ENCODE measurements at places on chromosomes 6 and 20. TPM values are rescaled to one million over a fixed set of nuclear protein-coding genes. Genes with fewer than 3 reads are reported as not detected.

HLA-DMB gene
- total RNA-seq, result 3.4 TPM

ECHDC1 gene
- total RNA-seq, result 53.6 TPM

PRL gene
- not detected for total RNA-seq

BCAS1 gene
- total RNA-seq, result not detected

TMEM14B gene
- total RNA-seq, result 78.3 TPM

GGTLC1 gene
- not detected for total RNA-seq

HSPA1L gene
- total RNA-seq, result 3.1 TPM

NRSN1 gene
- total RNA-seq, result not detected

NKX2-4 gene
- total RNA-seq, result not detected

BPIFB1 gene
- total RNA-seq, result not detected

EYA4 gene
- total RNA-seq, result not detected

COMMD7 gene
- total RNA-seq, result 51.8 TPM

KIF25 gene
- 0.34 TPM for total RNA-seq

ANKRD6 gene
- total RNA-seq, result 4.2 TPM

RNF144B gene
- total RNA-seq, result 9.4 TPM

CRISP3 gene
- not detected for total RNA-seq

DNMT3B gene
- 2.6 TPM for total RNA-seq

OOEP gene
- 0.77 TPM for total RNA-seq

C20orf202 gene
- total RNA-seq, result not detected

TBC1D32 gene
- 7.4 TPM for total RNA-seq

TOX2 gene
- 17.5 TPM for total RNA-seq

PTCHD4 gene
- total RNA-seq, result not detected

CCN2 gene
- not detected for total RNA-seq

ATG5 gene
- total RNA-seq, result 38.4 TPM

CST7 gene
- 136 TPM for total RNA-seq

AGER gene
- 48.0 TPM for total RNA-seq

SDC4 gene
- total RNA-seq, result 51.1 TPM

RAB44 gene
- 0.05 TPM for total RNA-seq

CYP39A1 gene
- total RNA-seq, result not detected

SLC32A1 gene
- total RNA-seq, result not detected

FRK gene
- total RNA-seq, result 0.02 TPM

NMBR gene
- not detected for total RNA-seq

CLPSL2 gene
- not detected for total RNA-seq

NNAT gene
- 0.93 TPM for total RNA-seq

RPP40 gene
- total RNA-seq, result 8.2 TPM

POM121L2 gene
- not detected for total RNA-seq

AVP gene
- total RNA-seq, result not detected

GMPR gene
- not detected for total RNA-seq

CRISP1 gene
- not detected for total RNA-seq

HLA-G gene
- total RNA-seq, result not detected

BHLHE23 gene
- total RNA-seq, result not detected

HCRTR2 gene
- total RNA-seq, result not detected

ULBP2 gene
- total RNA-seq, result 1.00 TPM

TMEM244 gene
- total RNA-seq, result not detected

BICRAL gene
- total RNA-seq, result 24.4 TPM

FILIP1 gene
- total RNA-seq, result not detected

FRS3 gene
- 10.5 TPM for total RNA-seq

SPATS1 gene
- not detected for total RNA-seq

MAP7 gene
- 1.3 TPM for total RNA-seq

LHFPL5 gene
- not detected for total RNA-seq

SLC35D3 gene
- total RNA-seq, result not detected

FNDC11 gene
- total RNA-seq, result 0.67 TPM

RAMACL gene
- 0.95 TPM for total RNA-seq

POU3F2 gene
- not detected for total RNA-seq

GSTA3 gene
- total RNA-seq, result not detected
